ENCODE measurements at places on chromosomes 2 and 18.

GRCh38 chr2:199465988-199466691 lies 8.4 kb upstream of the SATB2 start:
- no peak for DNase-seq

GRCh38 chr18:13983506-13983905 lies 68.2 kb upstream of the MC2R start:
- DNase-seq: no peak

DNA sequence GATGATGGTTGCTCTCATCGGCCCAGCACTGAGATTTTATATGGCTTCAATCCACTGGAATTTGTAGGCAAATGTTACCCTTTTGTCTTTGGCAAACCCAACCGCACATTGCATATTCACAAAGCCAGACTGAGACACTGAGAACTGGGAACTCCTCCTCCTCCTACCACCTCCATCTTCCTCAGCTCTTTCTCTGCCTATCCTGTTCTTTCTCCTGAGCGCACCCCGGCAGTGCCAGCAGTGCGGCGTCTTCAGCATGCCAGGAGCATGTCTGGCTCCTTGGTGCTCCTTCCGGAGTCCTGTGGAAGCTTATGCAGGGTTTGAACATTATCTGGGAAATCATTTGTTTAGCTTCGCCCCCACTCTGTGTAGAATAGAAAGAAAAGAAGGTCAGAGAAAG lies 50.8 kb downstream of the TRIB2 start:
- no peak for DNase-seq

GRCh38 chr2:28713577-28714298 lies 37.9 kb upstream of the PPP1CB start:
- DNase-seq: no peak

DNA sequence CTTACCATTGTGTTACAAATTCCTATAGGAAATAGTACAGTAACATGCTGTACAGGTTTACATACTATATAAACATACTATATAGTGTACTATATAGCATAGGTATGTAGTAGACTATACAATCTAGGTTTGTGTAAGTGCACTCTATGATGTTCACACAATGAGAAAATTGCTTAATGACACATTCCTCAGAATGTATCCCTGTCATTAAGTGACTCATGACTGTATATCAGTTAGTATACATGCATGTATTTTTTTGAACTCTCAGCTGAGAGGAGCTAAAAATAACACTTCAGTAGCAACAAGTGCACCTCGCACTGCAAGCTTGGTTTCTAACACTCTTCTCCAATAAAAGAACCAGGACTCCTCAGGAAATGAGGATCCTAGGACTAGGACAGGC lies 19.5 kb upstream of the ASXL3 start:
- DNase-seq: no peak

DNA sequence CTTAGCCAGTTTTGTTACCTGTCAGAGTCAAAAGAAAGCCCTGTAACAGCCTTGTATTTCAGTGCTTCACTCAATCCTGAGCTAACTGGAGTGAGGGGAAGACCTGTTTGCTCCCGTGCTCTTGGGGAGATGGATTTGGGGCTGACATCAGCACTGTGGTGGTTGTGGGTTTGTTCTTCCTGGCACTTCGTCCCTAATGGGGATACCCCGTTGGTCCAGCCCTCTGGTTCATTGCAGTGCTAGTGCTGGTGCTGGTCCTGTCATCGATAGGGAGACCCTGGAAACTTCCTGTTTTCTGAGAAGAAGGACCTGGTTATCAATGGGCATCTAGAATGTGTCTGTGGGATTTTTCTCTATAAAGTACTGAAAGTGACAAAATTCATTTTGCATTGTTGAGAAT lies 205.4 kb downstream of the ZNF407 start:
- DNase-seq: no peak

GRCh38 chr2:82740527-82740926 lies 1718.6 kb downstream of the SUCLG1 start:
- DNase-seq: no peak

GRCh38 chr2:86344404-86344803 lies 7.0 kb upstream of the REEP1 start:
- DNase-seq: no peak

GRCh38 chr2:153595939-153596338 lies 117.4 kb upstream of the RPRM start:
- DNase-seq: no peak

DNA sequence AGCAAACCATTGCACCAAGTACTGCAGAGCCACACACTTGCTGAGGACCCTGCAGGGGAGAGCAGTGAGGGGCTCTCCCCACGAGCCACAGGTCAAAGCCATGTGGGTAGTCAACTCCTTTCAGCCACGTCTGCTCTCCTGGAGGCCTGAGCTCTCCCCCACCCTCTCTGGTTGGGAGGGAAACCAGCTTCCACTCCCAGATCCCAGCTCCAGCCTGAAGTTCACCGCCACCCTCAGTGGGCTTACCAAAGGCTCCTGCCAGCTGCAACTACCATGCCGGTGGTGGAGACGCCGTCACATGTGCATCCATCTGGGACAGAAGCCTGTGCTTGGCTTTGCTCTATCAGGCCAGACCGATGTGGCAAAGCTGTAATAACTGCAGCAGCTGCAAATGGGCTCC lies 521.5 kb upstream of the RAB6C start:
- DNase-seq: no peak

- no peak for DNase-seq
Measured at GRCh38 chr2:41326851-41327250, 721.0 kb upstream of the PKDCC start.

DNA sequence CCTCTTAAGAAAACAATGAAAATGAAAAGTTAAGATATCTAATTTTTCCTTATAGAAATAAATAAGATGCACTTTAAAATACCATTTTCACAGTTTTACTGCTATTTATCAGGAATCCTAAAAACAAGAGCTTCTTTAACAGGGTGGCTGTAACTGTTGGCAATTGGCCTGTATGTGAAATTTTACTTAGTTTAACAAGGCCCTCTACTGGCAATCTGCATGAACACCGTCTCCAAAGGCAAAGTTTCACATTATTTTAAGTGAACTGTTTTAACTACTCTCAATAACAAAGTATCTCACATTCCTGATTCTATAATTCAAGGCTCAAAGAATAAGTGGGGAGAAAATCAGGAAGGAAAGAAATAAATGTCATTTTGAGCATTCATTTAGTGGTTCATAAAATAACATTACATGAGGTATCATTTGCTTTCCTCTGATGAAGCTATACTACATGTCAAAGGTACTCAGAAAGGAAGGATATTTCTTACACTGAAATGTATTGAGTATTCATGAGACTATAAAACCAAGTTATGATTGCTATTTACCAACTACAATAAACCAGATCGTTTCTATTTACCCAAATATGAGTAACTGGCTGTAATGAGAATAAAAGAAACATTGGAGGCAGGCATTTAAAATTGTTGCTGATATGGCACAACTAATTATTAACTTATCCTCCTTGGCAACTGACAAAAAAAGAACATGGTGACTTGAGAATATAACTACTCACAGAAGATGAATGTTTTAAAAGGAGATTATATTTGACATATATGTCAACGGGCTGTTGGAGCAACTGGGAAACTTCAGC lies 7.0 kb downstream of the NCKAP5 start:
- no peak for DNase-seq
